Activated T-helper 17 cell treated with anti-CD3 and anti-CD28 coated beads, Interleukin-2, amount 50 U/mL, for 72 hours (primary cell): ENCODE measurements at places on chromosomes 11 and 22.

- ATAC-seq = no peak
Measured at GRCh38 chr11:69037074-69037473, 11.7 kb upstream of the TPCN2 start.

GRCh38 chr11:6229911-6230310, 4.5 kb downstream of the FHIP1B start:
- no peak for ATAC-seq

GRCh38 chr11:109197656-109198055, 224.3 kb upstream of the C11orf87 start:
- no peak for ATAC-seq

DNA sequence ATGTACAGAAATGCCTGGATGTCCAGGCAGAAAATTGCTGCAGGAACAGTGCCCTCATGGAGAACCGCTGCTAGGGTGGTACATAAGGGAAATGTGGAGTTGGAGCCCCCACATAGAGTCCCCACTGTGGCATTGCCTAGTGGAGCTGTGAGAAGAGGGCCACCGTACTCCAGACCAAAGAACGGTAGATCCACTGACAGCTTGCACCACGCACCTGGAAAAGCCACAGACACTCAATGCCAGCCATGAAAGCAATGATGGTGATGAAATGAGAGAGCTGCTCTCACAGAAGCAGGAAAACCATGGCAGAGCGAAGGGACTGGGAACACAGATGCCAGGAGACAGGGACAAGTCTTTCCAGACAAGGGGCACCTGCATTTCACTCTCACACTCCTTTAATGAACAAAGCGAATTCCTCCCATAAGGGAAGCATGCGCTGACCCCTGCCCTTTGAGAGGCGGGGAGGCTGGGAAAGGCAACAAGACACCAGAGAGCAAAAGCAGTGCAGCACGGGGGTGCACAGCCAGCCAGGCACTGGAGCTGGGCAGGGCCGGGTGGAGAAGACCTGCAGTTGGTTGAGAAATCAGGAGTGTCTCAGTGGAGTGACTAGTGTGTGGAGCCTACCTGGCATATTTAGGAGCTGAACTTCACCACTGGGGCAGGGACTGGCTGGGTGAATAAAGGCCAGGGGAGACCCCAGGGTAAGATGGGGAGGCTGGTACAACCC, 1025.2 kb downstream of the TBC1D22A start:
- no peak for ATAC-seq

DNA sequence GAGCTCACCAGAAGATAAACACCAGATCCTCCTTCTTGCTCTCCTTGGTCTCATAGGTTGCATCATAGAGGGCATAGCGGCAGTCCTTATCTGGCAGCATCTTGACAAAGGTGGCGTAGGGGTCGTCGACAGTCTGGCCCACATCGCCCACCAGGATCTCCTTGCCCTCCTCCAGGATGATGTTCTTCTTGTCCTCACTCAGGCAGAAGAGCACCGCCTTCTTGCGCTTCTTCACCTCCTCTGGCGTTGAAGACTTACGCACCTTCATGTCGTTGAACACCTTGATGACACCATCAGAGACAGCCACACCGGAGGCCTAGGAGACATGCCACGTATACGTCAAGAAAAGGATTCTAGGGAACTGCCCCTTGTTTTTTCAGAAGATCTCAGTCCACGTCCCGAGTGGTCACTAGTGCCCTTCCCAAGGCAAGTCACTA, 2.0 kb downstream of the CFL1 start:
- no peak for ATAC-seq

GRCh38 chr11:44031549-44031948, 16.2 kb upstream of the ACCSL start:
- ATAC-seq = no peak

DNA sequence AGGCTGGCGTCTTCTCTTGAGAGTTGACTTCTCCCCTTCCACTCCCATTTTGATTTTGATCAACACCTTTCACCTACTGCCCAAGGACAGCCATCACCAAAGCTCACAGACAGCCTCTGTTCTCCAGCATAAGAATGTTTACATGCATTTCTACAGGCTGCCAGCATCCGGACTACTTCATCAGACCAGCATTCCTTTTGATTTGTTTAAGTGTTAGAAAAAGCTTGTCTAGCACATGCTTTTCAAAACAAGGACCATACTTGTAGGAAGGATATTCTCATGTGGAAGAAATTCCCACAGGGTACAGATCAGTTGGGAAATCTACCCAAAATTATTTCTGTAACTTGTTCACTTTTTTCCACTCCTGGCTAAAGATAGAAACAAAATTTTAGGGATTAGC, 6.2 kb upstream of the KCNA4 start:
- no peak for ATAC-seq

DNA sequence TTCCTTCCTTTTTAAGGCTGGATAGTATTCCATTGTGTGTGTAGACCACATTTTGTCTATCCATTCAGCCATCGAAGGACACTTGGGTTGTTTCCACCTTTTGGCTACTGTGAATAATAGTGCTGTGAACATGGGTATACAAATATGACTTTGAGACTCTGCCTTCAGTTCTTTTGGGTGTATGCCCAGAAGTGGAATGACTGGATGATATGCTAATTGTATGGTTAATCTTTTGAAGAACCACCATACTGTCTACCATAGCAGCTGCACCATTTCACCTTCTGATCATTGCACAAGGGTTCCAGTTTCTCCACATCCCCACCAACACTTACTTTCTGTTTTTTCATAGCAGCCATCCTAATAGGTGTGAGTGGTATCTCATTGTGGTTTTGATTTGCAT, 30.3 kb downstream of the SGSM1 start:
- ATAC-seq = peak; percentile 70

- no peak for ATAC-seq
Measured at GRCh38 chr22:45771711-45772110, 100.1 kb downstream of the ATXN10 start.

DNA sequence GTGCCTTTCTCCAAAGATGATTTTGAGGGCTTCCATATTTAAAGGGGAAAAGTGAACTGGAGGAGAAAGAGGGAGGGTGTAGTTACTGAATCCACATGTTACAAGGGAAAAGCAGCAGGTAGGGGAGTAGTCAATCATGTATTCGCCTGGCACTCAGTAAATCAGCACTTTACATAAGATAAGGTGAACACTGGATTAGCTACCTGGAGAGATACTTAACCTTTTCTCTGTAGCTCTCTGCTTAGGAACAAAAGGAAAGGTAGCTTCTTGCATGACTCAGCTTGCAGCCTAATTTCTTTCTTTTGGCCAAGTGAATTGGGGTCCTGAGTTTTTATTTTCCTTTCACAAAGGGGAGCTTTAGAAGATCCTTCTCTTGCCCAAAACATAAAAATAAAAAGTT, 43.3 kb upstream of the PHF21B start:
- ATAC-seq = no peak

DNA sequence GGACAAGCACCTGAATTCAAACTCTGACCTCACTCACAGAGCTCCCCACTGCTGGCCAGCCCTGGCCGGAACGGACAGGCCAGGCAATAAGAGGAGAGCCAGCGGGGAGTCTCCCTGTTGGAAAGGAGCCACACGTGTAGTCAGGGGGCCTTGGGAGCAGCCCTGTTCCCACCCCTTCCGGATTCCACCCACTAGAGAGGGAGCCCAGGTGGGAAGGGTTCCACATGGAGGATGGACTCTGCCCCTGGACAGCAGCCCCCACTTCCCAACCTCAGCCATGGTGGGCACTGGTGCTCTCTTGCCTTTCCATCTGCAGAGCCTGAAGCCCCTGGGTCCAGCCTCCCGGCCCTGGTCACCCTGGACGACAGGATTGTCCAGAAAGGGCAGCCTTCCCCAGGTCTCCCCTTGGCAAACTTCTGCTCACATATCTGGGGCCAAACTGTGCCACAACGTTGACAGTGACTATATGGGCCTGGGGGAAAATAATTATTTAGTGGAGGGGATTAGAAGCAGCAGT, 7.5 kb upstream of the APOBEC3A start:
- ATAC-seq = no peak

DNA sequence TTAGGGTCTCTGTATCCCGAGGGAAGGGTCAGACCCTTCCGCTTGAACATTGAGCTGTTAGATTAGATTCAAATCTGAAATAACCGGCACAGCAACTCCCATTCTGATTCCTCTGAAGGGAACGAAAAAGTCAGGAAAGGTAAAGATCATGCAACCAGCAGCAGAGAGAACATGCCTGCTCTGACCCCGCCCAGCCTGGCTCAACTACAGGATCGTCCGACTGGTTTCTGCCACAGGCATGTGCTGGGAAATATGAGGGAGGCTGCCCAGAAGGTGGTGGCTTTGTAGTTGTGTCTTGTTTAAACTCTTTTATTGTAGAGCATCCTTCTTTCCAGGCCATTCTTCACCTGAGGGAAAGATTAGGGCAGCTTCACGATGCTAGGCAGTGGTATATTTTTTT, 5.0 kb upstream of the MTNR1B start:
- no peak for ATAC-seq

DNA sequence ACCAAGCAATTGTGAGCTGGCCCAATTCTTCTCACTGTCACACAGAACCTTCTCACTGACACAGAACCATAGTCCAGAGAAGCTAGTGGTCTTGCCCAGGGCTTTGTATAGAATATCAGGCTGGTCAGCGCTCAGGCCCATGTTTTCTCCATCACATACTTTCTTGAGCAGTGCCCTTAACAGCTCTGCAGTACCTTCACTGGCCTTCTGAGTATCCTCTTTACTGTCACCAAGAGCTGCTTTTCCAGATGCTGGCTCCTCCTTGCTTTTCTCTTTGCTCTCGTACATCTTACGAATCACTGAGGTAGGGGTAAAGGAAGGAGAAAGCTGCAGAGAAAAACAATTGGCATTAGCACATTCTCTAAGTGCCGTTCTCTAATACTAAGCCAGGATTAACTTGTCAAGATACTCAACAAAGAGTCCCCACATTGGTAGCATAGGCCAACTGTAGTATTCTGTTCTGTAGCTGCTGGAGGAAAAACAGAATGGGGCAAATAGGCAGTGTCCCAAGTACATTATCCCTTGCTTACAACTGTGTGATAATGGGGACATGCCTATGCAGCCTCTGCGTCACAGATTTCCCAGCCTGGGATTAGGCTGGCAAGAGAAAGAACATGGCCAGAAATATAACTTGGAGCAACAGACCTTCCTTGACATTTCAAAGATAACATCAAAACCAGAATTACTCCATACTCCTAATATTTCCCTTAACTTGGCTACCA, 43.5 kb downstream of the DRG1 start:
- ATAC-seq = no peak

DNA sequence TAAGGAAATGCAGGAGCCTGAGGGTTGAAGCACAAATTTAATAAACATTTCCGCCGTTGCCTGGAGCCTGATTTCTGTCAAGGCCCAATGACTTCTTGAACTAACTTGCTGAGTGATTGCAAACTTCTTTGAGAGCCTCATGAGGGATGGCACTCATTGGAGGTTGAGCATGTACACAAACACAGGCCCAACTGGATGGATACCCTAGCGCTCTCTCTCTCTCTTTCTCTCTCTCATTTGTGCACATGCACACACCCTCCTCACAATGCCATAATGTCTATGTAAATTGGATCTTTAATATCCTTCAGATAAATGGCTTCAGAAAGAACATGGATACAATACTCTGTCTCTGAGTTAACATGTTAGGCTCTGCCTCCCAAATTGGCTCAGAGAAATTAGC, 597.7 kb upstream of the CADM1 start:
- ATAC-seq = no peak

DNA sequence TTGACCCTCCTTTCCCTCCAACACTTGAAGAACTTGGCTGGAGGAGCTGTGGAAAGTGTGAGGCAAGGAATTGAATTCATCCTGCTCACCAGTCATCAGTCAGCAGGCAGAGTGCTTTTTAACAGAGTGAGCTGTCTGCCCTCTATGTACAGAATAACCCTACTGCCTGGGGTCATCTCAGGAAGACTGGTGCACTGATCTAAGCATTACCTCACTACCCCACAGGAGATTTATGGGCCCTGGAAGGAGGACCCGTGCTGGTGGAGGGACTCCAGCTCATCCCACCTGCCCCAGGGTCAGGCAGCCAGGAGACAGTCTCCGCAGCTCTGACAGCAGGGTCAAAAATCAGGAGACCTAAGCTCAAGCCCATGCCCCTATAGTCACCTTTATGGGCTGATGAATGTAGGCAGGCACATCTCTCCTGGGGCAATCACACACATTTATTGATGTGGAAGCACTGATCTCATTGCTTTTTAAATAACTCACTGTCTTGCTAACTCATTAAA, 270.8 kb upstream of the SESN3 start:
- ATAC-seq = no peak

- ATAC-seq = no peak
Measured at GRCh38 chr11:111957663-111958444, 20.7 kb downstream of the DIXDC1 start.

- peak; percentile 33 for ATAC-seq
Measured at GRCh38 chr11:46333394-46333947, 13.8 kb upstream of the DGKZ start.

- no peak for ATAC-seq
Measured at GRCh38 chr11:42311944-42312343, 852.5 kb upstream of the LRRC4C start.

GRCh38 chr22:19757140-19757984, 3.2 kb upstream of the TBX1 start:
- ATAC-seq = no peak

DNA sequence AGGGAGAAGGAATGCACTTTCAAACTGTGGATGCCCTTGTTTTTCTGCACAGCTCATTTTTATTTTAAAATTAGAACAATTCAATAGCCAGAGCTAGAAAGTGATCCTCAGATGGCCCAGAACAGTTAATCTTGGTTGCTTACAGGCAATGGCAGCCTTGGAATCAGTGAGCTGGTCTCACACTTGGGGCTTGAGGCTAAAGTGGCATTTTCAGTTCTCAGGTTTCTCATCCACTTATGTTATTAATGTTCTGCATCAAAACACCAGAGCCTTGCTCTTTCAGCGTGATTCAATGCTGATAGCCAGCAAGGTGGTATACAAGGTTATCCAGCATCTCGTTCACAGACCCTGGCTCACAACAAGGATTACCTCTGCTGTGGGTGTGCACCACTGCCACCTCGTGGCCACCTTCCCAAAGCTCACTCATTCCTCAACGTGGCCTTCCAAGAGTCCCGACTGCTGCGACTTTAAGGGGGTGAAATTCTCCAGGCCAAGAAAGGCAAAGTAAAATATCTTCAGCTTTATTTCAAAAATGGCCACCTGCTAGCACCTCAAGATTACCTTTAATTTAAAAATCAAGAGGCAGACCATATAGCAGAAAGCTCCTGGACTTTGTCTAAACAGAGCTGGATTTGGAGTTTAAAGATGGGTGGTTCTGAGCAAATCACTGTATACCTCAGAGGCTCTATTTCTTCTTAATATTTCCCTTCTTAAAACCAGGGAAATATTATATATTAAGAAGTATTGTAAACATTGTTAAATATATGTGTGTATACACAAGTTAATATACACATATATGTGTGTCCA, 34.2 kb upstream of the FSHB start:
- ATAC-seq = peak; percentile 60

GRCh38 chr11:27820249-27820648, 120.0 kb upstream of the BDNF start:
- ATAC-seq = no peak

DNA sequence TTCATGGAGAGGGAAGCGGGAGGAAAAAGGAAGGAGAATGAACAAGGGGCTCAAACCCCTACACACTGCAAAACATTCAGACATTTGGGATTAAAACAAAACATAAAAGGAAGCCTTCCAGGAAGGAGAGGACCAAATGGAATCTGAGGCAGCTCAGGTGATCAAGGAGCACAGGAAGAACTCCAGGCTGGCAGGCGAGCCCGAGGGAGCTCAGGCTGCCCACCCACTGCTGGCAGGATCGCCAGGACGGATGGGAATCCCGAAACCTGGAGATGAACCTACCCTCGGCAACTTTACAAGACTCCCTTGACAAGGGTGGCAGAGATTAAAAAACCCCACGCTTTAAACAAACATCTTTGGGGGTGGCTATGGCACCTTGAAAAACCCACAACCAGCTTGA, 5.0 kb upstream of the PYGM start:
- ATAC-seq = no peak

GRCh38 chr11:83159902-83160865, 3.3 kb downstream of the PCF11 start:
- no peak for ATAC-seq
